ENCODE measurements at places on chromosomes 12 and 14.

GRCh38 chr12:14959463-14959862 is 1.9 kb downstream of the ARHGDIB start:
- no peak for DNase-seq

GRCh38 chr14:36582874-36583241 is 444 bp upstream of the NKX2-8 start:
- DNase-seq, result no peak

- DNase-seq, result no peak
Measured at GRCh38 chr12:68306564-68306963, 25.6 kb downstream of the MDM1 start.

GRCh38 chr12:71828813-71829212 is 10.7 kb upstream of the TBC1D15 start:
- DNase-seq, result no peak

DNA sequence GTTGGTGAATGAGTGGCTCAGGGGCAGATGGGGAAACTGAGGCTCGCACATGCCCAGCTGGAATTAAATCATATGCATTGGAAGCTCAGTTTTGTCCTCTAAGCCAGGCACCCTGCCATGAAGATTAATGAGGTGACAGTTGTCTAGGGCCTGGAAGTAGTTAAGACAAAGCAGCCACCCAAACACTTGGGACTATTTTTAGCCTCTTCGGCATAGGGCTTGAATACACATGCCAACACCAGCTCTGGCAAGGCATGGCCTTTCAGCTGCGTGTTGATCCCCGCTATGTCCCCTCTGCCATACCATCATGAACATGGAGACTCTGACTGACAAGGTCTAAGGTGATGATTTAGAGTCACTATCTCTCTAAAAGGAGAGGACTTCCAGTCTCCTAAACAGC is 250.2 kb downstream of the KSR2 start:
- DNase-seq, result no peak

DNA sequence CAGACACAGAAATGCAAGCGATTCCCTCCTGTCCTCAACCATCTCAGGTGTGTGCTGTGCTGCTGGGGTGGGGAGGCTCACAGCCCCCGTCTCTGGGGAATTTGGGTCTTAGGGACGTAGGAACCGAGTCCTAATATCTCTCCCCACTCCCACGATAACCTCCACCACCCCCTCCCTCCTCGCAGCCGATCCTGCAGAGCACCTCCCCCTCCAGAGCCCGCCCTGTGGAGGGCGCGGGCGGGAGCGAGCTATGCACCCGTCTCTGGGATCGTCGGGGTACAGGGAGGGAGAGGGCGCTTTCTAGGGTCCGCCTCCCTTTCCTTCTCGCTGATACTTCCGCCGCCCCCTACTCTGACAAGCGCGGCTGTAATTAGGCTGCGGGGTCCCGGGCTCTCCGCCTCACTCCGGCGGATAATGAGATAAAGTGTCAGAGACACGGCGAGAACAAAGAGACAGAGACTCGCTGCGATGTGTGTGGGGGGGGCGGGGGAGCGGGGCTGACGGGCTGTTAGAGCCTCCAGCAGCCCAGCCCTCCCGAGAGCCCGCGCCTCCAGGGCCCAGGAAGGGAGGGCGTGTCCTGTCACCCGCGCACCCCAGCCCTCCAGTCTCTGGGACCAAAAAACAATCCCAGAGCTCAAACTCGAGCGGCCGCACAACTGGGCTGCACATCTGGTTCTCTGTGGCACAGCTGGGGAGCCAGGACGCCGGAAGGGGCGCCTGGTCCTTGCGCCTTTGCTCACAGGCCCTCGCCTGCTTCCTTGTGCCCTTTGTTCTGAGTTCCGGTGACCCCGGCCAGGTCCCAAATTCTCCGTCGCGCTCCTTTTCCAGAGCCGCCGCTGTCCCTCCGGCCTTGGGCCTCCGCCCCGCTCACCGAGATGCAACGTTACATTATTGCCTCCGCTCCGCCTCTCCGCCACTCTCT is 8.7 kb downstream of the SHMT2 start:
- DNase-seq, result no peak

DNA sequence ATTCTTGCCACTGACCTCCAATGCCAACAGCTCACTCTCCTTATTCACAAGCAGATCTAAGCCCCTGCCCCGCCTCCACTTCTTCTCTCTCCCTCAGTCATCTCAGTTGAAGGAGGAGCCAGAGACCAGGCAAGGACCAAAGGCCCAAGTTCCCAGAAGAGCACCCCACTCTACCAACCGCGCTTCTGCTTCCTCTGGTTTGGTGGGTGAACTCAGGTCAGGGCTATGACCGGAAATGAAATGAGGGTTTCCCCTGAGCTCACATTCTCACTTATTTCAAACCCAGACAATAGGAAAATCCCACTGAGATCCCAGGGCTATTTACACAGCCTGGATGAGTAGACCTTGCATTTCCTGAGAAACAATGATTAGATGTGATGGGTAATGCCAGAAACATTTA is 9.9 kb downstream of the DPF3 start:
- DNase-seq, result no peak

DNA sequence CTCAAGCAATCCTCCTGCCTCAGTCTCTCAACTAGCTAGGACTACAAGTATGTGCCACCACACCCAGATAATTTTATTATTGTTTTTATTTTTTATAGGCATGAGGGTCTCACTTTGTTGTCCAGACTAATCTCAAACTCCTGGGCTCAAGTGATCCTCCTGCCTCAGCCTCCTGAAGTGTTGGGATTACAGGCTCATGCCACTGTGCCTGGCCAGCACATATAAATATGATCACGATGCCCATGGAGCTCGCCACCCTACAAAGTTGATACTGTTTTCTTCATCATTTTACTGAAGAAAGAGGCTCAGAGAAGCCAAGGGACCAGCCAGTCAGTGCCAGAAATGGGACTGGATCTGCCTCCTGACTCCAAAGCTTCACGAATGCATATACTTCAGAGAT is 53.1 kb downstream of the NFKBIA start:
- DNase-seq, result no peak

- no peak for DNase-seq
Measured at GRCh38 chr14:88592031-88592430, 29.2 kb downstream of the ZC3H14 start.

DNA sequence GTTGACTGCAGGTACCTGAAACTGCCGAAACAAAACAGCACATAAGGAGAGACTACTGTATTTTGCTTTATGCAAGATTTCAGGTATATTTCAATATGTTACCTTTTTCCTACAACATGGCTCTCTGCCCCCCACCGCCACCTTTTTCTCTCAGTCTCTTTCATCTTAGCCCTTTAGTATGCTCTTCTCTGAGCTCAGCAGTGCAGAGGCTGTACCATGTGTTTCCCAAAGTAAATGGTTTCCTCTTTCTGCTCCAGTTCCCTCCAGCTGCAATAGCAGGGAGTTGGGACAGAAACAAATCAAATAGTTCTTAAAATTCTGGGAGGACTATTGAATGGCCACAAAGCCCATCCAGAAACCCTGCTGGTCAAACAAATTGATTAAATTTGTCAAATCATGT is 4.3 kb downstream of the AMN1 start:
- DNase-seq, result no peak

Measured in Ammon's horn (tissue), 1 donor.